ENCODE measurements at places on chromosomes 12 and 14. TPM values are rescaled to one million over a fixed set of nuclear protein-coding genes. Genes with fewer than 3 reads are reported as not detected.

Gene TAS2R9
- total RNA-seq, result not detected

Gene LTA4H
- total RNA-seq, result 132 TPM

- no peak for DNase-seq
Measured at GRCh38 chr14:74616996-74617700, 5.1 kb upstream of the LTBP2 start.

GRCh38 chr12:121001841-121002483, 14.3 kb downstream of the C12orf43 start:
- DNase-seq, result no peak

DNA sequence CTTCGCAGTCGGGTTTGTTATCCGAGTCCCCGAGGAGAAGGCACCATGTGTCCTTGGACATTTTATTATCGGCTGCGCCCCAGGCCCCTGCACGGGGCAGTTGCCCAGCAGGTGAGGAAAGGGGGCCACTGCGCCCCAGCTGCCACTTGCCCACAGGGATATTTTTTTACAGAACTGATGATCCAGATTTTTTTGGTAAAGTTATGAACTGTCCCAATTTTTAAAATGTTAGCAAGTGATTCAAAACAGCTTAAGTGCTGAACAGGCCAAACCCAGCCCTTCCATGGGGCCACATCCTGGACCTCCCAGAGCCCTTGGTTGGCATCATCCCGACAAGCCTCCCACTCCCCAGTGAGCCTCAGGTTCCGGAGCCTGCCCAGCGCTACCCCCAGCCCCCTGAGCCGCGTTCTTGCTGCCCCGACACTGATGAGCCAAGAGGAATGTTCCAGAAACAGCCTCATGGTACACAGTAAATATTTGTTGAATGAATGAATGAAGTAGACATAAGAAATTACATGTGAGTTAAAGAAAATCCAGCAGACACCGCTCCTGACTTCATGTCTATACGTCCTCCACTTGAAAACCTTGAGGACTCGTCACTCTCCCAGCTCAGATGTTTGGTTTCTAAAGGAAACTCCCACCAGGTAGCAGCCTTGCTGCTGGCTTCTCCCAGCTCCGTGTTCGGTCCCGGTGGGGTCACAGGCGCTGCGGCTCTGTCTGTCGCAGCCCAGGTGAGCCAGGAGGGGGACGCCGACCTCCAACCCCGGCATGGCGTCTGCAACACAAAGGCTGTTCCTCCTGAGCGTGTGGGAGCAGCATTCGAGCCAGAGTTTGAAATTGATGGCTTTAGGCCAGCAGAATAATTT, 88.5 kb downstream of the ADGRD1 start:
- DNase-seq, result no peak

GRCh38 chr14:69536971-69537370, 37.7 kb downstream of the CCDC177 start:
- no peak for DNase-seq

DNA sequence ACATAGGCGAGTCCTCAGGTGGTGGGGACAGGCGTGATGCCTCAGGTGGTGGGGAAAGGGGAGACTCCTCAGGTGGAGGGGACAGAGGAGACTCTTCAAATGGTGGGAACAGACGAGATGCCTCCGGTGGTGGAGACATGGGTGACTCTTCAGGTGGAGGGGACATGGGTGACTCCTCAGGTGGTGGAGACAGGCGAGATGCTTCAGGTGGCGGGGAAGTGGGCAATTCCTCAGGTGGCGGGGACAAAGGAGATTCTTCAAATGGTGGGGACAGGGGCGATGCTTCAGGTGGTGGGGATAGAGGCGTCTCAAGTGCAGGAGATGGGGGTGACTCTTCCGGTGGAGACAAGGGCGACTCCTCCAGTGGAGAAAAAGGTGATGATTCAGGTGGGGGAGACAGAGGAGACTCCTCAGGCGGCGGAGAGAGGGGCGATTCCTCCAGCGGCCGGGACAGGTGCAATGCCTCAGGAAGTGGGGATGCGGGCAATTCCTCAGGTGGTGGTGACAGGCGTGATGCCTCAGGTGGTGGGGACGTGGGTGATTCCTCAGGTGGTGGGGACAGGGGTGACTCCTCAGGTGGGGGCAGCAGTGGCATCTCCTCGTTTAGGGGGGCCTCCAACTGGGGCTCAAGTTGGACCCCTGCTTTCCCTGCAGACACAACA, 8.7 kb downstream of the KMT2D start:
- no peak for DNase-seq

- no peak for DNase-seq
Measured at GRCh38 chr12:22481547-22482104, 62.7 kb downstream of the C2CD5 start.

All from activated naive CD4-positive, alpha-beta T cell treated with anti-CD3 and anti-CD28 coated beads, Interleukin-2, amount 50 U/mL, for 72 hours (primary cell).